ENCODE measurements at places on chromosomes 12 and 14.

DNA sequence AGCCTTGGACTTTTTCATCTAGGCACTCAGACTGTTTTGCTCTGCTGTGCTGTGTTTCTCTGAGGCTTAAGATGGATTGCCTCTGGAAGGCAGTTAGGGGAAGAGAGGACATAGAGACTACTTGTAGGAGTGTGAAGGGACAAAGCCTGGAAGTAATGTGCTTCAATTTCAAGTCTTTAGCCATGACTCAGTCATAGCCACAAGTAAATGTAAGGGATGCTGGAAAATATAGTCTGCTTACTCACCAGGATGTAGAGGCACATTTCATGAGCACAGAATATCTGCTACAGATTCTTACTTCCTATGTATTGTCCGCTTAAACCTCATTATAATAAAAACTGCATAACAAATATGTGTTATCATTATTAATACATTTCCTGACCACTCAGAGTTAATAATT is 794.3 kb upstream of the NOVA1 start:
- DNase-seq, result no peak

GRCh38 chr12:38431921-38432320 is 115.3 kb downstream of the ALG10B start:
- no peak for DNase-seq

- DNase-seq, result no peak
Measured at GRCh38 chr12:68479896-68480291, 130.8 kb upstream of the RAP1B start.

- DNase-seq, result no peak
Measured at GRCh38 chr14:93953739-93954515, 22.4 kb downstream of the ASB2 start.

DNA sequence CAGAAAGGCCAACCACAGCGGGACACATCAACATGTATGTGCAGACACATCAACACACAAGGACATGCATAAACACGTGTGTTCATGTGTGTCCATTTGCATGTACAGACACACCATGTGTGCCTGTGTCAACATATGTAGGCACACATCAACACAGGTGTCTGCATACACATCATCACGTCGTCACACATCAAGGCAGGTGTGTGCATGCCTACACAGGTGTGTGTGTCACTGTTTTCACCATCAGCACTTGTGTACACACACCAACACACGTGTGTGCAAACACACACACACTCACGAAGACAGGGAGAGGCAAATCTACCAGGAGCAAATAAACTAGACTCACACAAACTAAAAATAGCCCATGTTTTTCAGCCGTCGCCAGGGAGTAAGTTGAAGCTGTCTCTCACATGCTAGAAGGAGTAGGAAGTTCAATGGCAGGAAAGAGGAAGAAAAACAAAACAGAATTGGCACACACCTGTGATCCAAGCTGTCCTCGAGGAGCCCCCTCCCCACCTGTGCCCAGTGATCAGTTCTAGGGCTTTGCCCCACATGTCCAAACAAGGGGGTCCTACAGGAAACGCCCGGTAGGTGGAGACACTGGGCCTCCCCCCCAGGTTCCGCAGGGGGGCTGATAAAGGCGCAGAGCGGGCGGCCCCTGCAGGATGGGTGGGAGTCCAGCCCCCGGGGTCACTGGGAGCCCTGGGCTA is 7.4 kb downstream of the SCARB1 start:
- DNase-seq, result no peak

GRCh38 chr12:82458101-82458500 is 99.8 kb downstream of the METTL25 start:
- no peak for DNase-seq

GRCh38 chr12:79424109-79424721 is 266.5 kb downstream of the PAWR start:
- no peak for DNase-seq

- no peak for DNase-seq
Measured at GRCh38 chr14:78631551-78631950, 461.4 kb downstream of the NRXN3 start.

GRCh38 chr14:55248411-55248810 is 22.8 kb upstream of the FBXO34 start:
- DNase-seq, result no peak

- no peak for DNase-seq
Measured at GRCh38 chr12:92585115-92585727, 117.6 kb upstream of the PLEKHG7 start.

DNA sequence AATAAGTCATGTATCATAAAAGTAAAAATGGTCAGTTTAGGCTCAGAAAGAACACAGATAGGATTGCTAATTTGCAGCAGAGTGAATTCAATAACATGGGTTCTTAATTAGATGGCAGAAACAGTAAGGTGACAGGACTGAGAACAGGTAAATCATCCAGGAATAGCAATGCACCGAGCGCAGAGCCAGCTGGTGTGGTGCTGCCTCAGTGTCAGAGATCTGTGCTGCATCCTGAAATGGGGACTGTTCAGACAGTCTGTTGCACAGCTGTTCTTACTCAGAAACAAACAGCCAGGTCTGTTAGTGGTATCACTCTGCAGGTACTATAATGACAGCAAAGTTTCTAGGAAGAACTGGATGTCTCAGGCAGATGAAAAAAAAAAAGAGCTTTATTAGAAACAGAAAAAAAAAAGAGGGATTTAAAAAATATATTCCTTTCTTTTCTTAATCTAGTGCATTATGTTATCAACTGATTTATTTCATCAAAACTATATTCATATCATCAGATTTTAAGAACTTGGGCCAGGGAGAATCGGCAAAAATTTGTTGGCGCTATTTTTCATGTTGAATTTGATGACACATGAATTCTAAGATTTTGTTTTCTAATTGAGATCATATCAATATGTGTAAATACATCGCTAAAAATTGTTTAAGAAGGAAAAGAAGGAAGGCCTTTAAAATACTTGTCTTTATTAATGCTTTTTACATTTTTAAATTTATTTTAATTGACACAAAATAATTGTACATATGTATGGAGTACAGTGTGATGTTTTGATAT is 501.8 kb downstream of the PRKD1 start:
- DNase-seq, result no peak

DNA sequence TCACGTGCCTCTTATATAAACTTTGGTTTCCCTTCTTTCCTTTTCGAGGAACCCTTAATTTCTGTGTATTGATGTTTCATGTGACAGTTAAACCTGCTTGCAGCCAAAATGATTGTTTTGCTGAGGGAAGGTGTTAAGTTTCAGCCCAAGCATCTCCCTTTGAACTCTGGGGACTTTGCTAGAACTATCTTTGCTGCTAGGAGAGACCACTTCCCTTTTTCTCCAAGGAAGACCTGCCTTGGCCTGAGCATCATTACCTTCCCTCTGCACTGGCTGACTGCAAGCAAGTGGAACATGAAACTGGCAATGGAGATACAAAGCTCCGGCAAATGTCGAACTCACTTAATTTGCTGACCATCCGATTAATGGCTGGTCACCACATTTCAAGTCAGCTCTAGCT is 192.8 kb downstream of the GRIN2B start:
- no peak for DNase-seq

GRCh38 chr14:91143862-91144261 is 30.0 kb downstream of the DGLUCY start:
- no peak for DNase-seq

DNA sequence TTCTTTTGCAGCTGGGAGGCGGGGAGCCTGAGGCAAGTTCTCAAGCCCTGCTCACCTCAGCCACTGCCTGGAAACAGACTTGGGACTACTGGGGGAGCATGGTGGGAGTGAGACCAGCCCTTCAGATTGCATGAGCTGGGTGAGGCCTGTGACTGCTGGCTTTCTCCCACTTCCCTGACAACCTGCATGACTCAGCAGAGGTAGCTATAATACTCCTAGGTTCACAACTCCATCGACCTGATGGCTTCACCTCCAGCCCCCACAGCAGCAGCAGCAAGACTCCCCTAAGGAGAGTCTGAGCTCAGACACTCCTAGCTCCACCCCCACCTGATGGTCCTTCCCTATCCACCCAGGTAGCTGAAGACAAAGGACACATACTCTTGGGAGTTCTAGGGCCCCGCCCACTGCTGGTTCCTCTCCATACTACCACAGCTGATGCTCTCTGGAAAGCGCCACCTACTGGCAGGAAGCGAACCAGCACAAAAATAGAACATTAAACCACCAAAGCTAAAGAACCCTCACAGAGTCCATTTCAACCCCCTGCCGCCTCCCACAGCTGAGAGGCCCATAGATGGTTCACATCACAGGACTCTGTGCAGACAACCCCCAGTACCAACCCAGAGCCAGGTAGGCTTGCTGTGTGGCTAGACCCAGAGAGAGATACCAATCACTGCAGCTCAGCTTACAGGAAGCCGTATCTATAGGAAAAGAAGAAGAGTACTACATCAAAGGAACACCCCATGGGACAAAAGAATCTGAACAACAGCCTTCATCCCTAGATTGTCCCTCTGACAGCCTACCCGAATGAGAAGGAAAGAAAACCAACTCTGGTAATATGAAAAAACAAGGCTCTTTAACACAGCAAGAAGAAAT is 68.7 kb downstream of the RPAP3 start:
- no peak for DNase-seq

- DNase-seq, result no peak
Measured at GRCh38 chr12:31471823-31472222, 119.1 kb downstream of the DENND5B start.

- no peak for DNase-seq
Measured at GRCh38 chr14:92980866-92981265, 57.9 kb downstream of the CHGA start.

DNA sequence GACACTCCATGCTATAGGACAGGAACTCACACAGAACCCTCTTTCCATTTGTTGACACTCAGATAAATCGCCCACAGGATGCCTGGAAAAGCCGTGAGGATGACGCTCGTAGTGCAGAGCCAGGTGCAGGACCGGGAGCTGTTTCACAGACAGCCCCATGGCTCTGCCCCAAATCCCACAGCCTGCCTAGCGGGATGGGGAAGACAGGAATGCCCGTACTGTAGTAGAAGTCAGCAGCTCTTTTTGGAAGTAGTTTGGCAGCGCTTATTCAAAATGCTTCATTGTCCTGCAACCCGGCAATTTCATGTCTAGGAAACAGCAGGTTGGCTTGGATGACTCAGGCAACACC is 41.6 kb downstream of the JAG2 start:
- DNase-seq, result no peak

DNA sequence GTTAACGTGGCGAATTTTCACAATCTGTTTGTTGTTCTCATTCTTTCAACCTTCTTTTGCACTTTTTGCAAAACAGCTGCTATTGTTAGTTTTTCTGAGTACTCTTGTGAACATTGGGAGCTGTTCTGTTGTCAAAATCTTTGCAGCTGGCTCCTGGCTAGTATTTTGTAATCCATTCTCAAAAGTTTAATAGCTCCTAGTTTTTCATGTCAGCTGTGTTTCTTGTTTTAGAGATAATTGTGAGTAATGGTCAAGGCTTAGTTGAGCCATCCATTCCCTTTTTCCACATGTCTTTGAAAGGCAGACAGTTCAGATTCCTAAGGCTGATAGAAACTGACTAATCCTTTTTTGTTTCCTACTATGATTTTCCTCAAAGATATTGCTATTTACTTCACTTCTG is 39.1 kb upstream of the CRADD start:
- no peak for DNase-seq

GRCh38 chr12:84912198-84913128 is at the start of gene SLC6A15:
TSS of gene SLC6A15 (minus strand) at chr12:84912799. CDS start at chr12:84892120, 20,679 bp downstream.
- peak; percentile 93 for DNase-seq

DNA sequence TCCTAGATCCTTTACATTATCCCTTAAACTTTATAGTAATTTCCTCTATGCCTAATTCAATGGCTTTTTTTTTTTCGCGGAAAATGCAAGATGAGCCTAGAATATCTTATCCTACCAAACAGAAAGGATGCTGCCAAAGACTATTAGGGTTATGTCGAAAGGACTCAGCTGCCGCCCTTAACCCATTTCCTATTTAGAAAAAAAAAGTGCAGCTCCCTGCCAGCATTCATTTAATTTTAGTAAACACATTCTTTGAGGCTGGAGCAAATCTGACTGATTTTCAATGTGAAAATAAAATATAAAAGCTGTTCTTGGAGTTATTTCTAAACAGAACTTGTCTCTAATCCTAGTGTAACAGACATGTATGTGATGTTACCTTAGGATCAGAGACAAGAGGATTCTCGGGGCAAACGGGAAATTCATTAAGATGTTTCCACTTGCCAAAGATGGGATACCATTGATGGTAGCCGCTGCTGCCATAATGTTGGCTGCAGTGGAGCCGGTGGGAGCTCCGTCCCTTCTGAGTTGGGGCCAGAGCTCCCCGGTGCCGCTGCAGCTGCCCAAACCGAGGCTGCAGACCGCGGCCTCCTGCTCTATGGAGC is 8.2 kb upstream of the A2M start:
- no peak for DNase-seq

GRCh38 chr14:36264107-36264506 is 56.3 kb downstream of the MBIP start:
- DNase-seq, result no peak

DNA sequence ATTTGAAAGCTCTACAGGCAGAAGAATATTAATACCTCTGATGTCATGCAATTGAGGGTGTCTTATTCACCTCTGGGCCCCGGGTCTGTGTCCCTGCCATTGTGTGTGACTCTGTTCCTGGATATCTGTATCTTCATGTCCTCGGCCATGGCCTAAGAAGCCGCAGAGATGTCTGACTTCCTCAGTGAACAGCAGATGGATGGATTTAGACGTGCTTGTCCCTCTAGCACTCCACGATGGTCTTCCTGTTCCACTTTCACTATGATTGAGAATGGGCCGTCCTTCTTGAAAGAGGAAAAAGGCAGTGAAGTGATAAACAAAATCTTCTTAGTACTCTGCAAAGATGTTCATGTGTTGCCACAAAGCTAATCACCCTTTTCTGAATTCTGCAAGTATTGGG is 217.4 kb downstream of the SLC41A2 start:
- DNase-seq, result no peak

GRCh38 chr14:84017495-84017894 is 1512.4 kb upstream of the FLRT2 start:
- no peak for DNase-seq

- no peak for DNase-seq
Measured at GRCh38 chr12:108724890-108725151, 6.5 kb downstream of the CORO1C start.

DNA sequence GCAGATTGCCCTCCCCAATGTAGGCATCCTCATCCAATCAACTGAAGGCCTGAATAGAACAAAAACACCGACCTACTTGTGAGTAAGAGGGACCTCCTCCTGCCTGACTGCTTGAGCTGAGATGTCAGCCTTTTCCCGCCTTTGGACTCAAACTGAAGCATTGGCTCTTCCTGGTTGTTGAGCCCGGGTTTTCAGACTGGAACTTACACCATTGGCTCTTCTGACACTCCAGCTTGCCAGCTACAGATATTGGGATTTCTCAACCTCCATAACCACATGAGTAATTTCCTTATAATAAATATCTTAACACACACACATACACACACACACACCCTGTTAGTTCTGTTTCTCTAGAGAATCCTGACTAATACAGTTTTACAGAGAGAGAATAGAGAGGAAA is 173.4 kb upstream of the NTF3 start:
- DNase-seq, result no peak
